ENCODE measurements at places on chromosomes 7 and 10.

DNA sequence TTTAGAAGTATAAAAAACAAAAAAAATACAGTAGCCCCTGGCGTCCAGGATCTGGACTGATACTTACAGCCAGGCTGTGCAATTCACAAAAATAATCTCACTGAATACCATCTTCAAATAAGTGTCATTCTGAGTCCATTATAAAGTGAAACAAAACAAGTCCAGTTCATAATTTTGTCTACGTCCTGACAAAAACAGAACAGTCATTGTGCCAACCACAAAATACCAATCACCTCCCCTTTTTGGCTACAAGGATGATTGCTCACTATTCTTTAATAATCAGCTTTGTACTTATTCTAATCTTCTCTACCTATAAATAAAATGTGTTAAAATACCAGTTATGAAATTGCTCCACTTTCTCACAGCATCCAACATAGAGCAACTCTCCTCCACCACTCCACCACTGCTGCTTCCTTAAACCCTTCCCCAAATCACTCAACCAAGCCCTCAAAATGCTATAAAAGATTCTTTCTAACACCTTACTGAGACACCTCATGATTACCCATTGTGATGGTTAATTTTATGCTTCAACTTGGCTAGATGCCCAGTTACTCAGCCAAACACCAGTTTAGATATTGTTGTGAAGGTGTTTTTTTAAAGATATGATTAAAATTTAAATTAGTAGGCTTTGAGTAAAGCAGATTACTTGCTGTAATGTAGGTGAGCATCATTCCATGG lies 479.8 kb upstream of the SEMA3A start:
- DNase-seq: no peak

DNA sequence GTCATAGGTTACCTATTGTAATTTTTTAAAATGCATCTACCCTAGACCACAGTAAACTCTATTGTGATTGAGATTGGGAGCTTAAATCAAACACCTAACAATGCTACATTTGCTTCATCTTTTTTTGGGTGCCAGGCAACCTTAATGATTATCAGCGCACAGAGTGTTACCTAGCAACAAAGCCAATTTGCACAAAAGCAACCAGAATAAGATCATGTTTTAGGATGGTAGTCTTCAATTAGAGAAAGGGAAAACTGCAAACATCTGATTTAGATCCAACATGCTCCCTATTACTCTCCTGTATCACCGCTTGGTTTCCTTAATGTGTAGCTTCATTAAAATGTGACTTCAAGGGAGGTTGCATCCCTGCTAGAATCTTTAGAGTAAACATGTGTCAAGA lies 226.9 kb downstream of the ABCA13 start:
- DNase-seq: no peak

DNA sequence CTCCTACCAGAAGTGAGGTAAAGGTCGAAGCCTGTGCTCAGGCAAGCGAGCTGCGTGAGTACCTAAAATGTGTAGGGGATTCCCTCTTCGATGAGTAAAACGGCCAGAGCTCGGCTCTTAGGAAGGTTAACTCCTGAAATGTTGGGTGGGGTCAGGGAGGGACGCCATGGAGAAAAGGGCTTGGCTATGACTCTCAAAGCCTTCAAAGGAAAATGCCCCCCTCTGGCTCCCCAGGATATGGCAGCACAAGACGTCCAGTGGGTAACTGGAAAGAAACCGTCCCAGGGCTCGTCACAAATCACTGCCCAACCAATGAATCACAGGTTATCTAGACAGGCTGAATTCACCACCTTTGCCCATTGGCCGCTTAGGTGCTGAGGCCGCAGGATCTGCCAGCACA lies 58.0 kb downstream of the CALML3 start:
- no peak for DNase-seq

DNA sequence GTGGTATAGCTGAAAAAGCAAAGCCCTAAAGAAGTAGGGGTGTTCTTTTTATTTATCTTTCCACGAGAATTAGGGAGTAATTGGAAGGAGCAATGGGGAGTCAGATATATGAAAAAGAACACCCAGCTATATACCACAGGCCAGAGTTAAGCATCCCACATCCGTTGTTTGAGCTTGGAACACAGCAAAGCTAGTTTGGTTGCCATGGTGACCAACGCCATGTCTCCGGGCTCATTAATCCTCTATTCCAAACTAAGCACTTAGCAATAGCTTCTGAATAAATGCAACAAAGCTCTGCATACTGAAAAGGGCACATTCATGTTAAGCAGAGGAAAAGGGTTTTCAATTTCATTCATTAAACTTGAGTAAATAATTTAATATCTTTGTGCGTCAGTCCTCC lies 23.5 kb downstream of the ASB4 start:
- no peak for DNase-seq

DNA sequence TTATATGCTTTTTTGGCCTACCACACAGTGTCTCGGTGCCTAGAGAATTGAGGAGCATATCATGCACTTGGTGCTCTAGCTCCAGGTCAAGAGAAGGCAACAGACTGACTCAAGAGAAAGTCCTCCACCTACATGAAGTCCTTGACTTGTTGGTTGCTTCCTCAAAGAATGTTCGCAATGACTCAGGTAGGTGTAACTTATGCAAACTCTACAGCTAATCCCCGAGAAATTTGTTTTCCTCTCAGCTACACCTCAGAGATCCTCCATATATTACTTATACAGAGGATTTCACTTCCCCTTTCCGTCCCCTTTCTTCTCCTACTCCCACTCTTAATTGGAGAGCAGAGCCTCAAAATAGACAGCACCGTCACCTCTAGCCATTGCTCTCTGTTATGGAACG lies 1013.1 kb downstream of the KCNMA1 start:
- no peak for DNase-seq

- DNase-seq: no peak
Observed at GRCh38 chr7:106021151-106022067, 58.3 kb downstream of the CDHR3 start.

- DNase-seq: no peak
Observed at GRCh38 chr7:142745745-142746144, 3.5 kb upstream of the PRSS1 start.

DNA sequence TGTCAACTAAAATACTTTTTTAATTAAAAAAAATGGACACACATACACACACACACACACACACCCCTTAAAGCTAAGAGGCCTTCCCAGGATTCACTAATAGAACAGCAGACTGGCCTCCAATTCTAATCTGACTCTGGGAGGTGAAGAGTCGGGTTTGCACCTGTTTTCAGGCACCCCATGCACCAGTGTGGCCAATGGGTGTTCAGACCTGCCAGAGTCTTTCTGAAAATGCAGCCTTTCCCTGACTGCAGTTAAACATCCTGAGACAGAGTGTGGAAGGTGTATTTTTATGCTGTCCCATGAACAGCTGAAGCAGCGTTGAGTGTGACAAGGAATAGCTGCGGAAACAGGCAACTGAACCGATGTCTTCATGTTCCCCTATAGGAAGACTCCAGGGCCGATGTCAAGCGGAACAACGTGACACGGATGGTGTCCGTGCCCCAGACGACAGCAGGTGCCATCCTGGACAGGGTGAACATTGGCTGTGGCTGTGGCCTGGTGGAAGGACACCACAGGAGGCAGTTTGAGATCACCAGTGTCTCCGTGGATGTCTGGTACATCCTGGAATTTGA lies 74.6 kb upstream of the LYZL2 start:
- DNase-seq: no peak

DNA sequence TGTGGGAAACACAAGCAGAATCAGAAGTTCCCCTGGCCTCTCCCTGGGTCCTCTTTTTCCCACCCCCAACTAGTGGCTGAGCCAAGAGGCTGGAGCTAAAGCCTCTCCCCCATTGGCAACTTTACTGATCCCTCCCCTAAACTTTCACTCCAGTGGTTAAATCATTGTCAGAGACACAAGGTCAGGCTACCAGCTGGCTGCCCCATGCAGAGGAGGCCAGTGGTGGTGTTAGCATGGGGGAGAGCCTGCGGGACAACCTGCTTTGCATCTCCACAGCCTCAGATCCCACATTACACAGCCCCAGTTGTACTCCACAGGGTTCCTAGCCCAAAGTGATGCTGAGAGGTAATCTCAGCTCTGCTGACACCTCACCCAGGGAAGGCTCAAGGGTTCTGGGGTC lies 21.0 kb downstream of the NEUROG3 start:
- no peak for DNase-seq

DNA sequence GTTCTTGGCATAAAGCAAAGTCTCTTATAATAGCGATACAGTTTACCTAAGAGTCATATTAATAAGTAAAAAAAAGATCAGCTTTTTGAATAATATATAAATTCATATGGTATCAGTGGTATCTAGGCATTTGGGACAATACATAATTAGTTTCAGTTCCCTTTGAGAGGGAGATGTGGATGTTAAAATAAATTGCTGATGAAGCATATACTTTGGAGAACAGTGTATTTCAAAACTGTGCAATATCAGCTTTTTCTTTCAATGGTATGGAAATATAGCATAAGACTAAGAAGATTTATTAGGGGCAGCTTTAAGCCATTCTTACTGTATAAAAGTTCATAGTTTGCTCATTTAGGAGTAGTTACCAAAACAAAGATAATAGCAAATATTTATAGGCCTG lies 35.5 kb downstream of the MDFIC start:
- DNase-seq: no peak

DNA sequence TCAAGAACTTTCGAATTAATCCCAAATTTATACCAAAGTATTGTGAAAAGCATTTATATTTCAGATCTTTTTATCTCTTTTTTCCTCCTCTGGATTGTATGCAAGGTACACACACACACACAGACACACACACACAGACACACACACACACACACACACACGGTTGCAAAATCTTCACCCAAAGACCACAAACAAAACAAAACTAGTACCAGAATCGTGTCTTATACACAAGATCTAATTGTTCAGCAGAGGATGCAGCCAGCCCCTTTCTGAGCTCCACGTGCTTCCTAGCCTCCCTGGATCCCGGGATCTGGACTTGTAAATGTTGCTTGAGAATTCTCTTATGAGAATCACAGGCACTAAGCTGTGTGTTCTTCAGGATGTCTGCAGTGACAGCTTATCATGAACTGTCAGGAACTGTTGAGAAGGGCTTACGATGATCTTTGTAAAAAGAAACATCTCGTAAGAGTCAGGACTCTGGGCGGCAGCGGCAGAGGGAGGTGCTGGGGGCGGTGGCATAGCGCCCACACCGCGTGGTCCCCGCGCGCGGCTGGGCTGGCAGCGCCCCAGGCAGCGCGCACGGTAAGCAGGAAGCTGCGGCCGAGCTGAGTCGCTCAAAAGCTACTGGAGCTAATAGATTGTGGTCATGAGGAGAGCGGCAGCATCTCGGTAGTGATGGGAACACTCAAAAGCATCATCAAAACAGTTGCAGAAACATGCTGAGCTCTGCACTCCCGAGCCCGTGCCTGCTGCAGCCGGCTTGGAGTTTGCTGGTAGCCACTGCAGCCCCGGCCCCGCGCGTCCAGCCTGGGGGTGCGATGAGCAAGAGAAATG lies 277.6 kb downstream of the GATA3 start:
- DNase-seq: peak; percentile 55

Data from stimulated activated CD8-positive, alpha-beta memory T cell treated with anti-CD3 and anti-CD28 coated beads, Interleukin-15, amount 100 ng/mL, for 24 hours (primary cell).